PC-3 (cell line): ENCODE measurements at places on chromosomes 13 and 19. TPM values are rescaled to one million over a fixed set of nuclear protein-coding genes. Genes with fewer than 3 reads are reported as not detected.

GRCh38 chr13:79901336-79901735 is 420.4 kb downstream of the NDFIP2 start:
- DNase-seq: no peak

DNA sequence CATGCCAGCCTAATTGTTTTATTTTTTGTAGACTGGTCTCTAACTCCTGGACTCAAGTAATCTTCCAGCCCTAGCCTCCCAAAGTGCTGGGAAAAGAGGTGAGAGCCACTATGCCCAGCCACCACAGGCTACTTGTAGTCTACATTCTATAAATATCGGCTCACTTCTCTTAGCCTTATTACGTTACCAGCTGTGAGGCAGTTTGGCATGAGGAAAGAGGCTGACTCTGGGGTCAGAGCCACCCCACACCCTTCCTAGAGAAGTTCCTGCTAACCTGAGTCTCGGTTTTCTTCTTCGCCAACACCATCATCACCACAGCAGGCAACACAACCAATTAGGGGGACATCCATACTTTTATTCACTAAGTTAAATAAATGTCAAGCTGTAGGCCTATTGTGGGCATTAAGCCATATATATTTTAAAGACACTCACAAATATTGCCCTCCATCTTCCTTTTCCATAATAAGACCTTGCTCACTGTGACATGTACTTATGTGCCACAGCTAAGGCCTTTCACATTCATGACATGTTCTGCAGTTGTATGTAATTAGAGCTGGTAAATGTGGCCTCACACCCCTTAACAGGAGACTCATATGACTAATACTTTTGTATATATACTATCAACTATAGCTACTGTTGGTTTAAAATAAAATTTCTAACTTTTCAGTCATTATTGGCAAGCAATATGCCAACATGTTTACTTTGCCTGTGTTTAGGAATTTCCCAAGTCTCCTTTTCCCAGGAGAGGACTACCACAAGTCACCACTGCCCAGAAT is 5.7 kb downstream of the SLC25A30 start:
- peak; percentile 16 for DNase-seq

DNA sequence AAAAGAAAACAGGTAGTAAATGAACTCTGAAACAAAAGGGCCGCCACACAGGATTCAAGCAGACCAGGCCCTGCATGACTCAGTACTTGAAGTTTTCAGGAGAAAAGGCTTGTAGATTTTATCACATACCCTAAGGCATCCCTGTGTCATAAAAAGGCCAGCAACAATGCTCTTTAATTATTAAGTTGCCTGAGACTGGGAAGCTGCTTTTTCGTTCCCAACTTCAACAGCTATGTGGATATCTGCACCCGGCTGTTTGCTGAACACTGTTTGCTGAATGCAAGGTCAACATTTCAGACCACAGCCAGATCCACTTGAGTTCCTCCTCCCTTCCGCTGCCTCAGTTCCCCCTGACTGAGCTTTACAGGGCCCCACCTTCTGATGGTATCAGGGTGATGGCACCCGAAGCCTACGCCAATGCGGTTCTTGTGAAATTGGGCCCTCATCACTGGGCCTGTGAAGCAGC is 6.1 kb upstream of the ECH1 start:
- peak; percentile 92 for DNase-seq

The SKA3 gene
- 29.0 and 32.4 TPM in 2 replicates for total RNA-seq

The CPAMD8 gene
- 2.3 and 3.9 TPM in 2 replicates for total RNA-seq

The ZNF44 gene
- 3.0 and 8.2 TPM in 2 replicates for total RNA-seq
